GM12864 (cell line): ENCODE measurements at places on chromosomes 2 and 18.

DNA sequence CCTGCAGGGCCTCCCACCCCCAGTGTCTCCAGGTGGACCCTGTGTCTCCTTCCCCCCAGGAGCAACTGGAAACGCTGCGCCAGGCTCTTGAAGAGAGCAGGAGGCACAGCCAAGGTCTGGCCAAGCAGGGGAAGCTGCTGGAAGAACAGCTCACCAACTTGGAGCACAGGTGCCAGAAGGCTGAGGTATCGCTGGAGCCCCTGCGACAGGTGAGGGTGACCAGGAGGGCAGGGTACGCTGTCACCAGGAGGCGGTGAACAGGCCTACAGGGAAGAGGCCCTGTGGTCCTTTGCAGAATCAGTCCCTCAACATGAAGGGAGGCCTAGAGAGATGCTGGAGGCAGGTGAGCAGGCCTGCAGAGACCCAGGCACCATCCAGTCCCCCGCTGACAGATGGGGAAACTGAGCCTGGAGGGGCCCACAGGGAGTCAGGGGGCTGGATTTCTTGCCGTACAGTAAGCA lies 15.6 kb upstream of the SNED1 start:
- no peak for DNase-seq

DNA sequence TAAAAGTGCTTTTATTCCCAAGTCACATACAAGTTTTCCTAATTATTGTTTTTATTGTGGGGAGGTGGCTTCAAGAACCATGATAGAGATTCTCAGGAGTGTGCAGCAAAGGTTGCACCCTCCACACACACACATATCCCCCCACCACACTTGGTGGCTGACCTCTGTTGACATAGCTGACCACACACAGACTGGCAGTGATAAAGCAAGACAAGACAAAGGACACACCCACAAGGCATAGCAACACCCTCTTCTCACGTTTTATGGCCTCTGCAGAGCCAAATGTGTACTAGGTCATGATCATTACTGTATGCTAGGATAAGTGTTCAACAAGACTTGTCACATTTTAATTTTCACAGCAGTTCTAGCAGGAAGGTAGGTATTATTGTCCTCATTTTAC lies 143.0 kb upstream of the EPC2 start:
- no peak for DNase-seq

GRCh38 chr2:239440511-239440959 lies 39.7 kb upstream of the HDAC4 start:
- DNase-seq = no peak

DNA sequence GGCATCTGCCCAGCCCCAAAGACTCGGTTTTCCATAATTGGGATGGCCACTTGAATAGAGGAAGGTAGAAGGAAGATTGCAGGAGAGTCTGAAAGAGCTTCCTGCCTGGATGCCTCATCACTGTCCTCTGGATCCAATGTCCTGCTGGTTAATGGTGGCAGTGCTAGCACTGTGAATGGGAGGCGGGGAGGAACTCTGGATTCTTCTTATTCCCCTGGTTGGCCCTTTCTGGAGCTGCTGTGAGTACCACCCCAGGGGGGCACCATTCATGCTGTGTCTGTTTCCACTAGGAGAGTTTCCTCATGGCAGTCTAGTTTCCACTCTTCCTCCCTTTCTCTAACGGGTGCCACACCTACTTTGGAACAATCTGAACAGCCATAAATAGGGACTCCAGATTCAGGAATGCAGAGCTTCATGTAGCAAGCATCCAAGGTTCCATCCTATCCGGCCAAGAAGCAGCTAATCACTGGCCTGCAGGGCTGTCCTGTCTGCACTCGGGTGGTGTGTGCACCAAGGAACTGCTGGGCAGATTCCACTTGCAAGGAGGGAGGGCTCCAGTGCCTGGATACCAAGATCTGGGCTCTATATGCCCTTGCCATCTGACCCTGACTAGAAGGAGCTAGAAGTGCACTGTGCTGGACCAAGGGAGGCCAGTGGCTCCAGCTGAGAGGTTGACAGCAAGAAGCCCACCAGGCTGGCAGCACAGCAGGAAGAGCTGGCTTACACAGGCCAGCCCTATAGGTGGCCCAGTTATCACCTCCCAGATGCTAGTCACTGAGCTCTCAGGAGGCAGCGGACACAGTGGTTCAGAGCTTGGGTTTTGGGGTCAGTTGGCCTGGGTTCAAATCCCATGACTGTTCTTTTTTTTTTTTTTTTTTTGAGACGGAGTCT lies 4.6 kb upstream of the ATOH8 start:
- no peak for DNase-seq

- DNase-seq = no peak
Observed at GRCh38 chr2:148524519-148524919, 120.0 kb upstream of the EPC2 start.

DNA sequence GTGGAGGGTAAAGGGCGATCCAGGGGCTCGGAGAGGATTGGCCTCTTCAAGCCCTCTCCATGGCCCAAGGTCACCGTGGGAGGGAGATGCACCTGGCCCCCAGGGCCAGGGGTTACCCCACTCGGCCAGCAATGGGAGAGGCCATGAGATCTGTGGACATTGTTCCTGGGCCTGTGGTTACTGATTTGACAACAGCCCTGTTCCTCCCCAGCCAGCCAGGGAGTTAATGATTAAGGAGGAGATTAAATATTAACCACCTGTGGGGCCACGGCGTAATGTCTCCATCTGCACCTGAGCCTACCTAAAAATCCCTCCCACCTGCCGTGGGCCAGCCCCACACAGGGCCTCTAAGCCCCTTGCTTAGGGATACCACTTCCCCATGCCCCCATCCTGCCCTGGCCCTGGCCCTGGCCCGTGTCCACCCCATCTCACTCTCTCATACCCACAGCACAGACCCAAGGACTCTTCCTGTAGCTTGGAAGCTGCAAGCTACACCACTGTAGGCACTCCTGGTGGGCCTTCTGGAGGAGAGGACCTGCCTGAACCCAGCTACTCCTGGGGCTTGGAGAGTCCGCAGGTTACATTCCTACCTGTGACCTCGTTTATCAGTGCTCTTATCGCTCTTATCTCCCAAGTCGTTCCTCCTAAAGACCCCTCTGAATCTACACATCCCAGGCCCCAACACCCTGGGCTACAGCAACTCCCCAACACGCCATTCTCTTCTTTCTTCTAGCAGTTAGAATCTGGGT lies 32.1 kb downstream of the ZFP36L2 start:
- DNase-seq = no peak

- DNase-seq = no peak
Observed at GRCh38 chr18:76503649-76504386, 8.8 kb upstream of the ZNF516 start.

- DNase-seq = no peak
Observed at GRCh38 chr2:15385184-15385583, 175.9 kb downstream of the NBAS start.

DNA sequence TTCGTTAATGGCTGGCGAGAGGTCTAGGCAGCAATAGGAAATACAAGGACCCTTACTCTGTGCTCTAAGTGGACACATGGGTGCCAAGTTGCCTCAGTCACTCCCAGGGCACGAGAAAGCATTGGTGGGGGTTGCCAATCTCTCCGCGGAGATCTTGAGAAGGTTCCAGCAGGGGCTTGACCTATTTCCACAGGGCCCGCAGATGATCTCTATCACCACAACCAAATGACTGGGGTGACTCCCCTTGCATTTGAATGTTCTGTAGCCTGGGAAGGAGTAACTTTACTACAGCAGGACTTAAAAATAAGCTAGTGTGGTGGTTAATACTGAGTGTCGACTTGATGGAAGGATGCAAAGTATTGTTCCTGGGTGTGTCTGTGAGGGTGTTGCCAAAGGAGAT lies 8.1 kb downstream of the CDC42EP3 start:
- DNase-seq = no peak

DNA sequence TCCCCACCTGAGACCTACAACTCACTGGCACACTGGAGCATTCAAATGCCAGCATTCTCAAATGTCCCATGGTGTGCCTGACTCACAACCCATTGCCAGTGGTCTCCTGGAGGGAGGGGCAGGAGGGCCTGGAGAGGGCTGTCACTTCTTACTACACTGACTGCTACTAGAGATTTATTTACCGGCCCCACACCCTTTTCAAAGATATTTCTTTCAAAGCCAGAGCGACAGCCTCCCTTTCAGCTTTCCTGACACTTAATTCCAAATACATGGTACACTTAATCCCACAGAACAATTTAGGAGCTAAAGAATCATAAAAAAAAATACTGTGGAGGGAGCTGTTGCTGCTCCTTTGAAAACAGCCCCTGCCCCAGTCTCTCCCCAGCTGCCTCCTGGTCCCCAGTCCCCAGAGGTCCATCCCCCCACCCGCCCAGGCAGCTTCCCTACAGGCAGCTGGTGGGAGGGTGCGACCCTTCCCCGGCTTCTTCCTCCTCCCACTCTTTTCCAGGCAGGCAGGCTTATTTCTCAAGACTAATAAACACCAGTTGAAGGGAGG lies 129.1 kb upstream of the SMAD2 start:
- no peak for DNase-seq

DNA sequence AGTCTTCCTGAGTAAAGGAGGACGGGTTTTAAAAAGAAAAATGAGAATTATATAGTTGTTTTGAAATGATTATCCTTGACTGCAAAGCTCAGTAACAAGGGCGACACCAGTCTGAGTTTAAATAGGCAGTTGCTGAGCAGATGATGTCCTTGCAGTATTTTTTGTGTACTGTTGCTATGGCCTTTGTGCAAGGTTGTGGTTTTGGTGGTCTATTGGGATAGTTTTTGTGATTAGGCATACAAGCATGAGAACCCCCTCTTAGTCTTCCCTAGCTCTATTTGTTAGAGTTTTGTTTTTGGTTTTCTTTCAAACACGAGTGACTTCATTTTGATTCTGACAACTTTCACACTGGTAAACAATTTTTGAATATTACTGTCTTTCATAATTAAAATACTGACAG lies 64.1 kb downstream of the TAF4B start:
- DNase-seq = no peak

- DNase-seq = no peak
Observed at GRCh38 chr18:172361-172760, 14.0 kb downstream of the USP14 start.

GRCh38 chr2:224472137-224472536 lies 70.2 kb upstream of the FAM124B start:
- no peak for DNase-seq

GRCh38 chr18:78833833-78834232 lies 145.8 kb upstream of the SALL3 start:
- no peak for DNase-seq

DNA sequence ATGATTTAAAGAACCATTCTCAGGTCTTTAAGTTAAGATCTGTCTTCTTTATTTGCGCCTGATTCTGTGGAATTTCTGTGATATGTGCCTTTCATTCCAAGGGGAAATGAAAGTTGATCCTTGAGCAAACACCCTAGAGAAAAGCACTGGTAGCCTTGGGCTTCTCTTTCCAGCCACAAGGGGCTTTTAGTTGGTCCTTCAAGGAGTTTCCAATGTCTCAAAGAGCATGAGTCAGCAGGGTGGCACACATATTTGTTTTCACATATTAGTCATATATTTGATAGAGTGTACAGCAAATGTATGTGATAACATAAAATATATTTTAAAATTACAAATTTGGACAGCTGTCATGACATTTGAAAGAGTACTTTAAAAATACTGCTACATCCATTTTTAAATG lies 339.5 kb downstream of the TXNL1 start:
- no peak for DNase-seq

- DNase-seq = no peak
Observed at GRCh38 chr2:98506881-98507280, 62.2 kb downstream of the INPP4A start.

- no peak for DNase-seq
Observed at GRCh38 chr2:159003555-159003954, 35.1 kb downstream of the TANC1 start.

GRCh38 chr2:224908818-224909217 lies 133.4 kb downstream of the DOCK10 start:
- no peak for DNase-seq

GRCh38 chr2:163774862-163775261 lies 39.1 kb upstream of the FIGN start:
- DNase-seq = no peak

- DNase-seq = no peak
Observed at GRCh38 chr2:120222186-120223033, 790 bp downstream of the TMEM185B start.

GRCh38 chr2:42835577-42836371 lies 43.4 kb upstream of the HAAO start:
- DNase-seq = no peak
